A549 treated with GW870086 at 1 μM for 4 hours (cell line): ENCODE measurements at places on chromosomes 5 and 9. TPM values are rescaled to one million over a fixed set of nuclear protein-coding genes. Genes with fewer than 3 reads are reported as not detected.

Gene ZFP2
- not detected in 5 replicates for total RNA-seq

Gene THBS4
- 0.28 TPM in 1 of 5 replicates, not detected in the others for total RNA-seq

Gene TRAF1
- 2.2 to 3.1 TPM (median 2.7 TPM) in 5 replicates for total RNA-seq

Gene IL11RA
- total RNA-seq: 5.2 to 7.0 TPM (median 5.7 TPM) in 5 replicates

Gene ISOC1
- total RNA-seq: 16.4 to 19.5 TPM (median 17.9 TPM) in 5 replicates

Gene PLPP7
- total RNA-seq: 0.09 TPM in 1 of 5 replicates, not detected in the others

Gene RABEPK
- total RNA-seq: 36.8 to 45.4 TPM (median 41.9 TPM) in 5 replicates

Gene GFI1B
- total RNA-seq: not detected in 5 replicates

Gene FBN2
- total RNA-seq: 12.1 to 22.0 TPM (median 18.9 TPM) in 5 replicates

Gene PFN3
- not detected in 5 replicates for total RNA-seq

Gene CAMK2A
- total RNA-seq: 0.64 to 0.97 TPM (median 0.89 TPM) in 5 replicates
